ENCODE measurements at places on chromosomes 5 and 9.

DNA sequence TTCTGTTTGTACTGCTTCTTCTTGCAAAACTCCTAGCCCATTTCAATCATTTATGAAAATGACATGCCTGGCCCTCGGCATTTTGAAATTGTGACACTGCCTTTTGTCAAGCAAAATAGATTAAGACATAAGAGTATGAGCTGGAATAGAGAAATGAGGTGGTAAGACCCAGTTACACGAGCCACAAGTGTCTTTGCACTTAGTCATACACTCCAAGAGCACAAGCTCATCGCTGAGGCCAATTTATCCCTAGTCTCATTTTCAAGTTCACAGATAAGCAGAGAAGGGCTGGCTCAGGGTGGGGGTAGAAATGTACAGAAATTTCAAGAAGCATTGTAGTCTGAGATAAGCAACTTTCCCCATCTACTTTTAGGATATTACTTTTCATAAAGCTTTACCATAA, 40.6 kb upstream of the MAP1B start:
- DNase-seq = no peak

GRCh38 chr5:62689599-62690368, 111.2 kb downstream of the LRRC70 start:
- no peak for DNase-seq

DNA sequence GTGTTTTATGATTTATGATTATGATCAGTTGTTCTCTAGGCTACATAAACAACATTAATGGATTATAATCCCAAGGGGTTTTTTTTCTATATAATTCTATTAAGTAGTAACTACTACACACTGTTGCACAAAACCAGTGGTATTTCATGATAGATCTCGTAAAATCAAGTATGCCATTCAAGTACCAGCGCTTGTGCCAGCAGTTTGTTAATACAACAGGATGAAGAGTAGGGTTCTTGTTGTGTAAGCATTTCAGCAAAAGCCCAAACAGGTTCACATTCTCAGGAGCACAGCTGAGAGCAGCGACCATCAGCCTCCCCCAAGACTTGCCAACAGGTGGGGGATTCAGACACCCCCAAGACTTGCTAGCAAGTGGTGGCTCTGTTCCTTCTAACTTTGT, 88.8 kb downstream of the CTNND2 start:
- no peak for DNase-seq

DNA sequence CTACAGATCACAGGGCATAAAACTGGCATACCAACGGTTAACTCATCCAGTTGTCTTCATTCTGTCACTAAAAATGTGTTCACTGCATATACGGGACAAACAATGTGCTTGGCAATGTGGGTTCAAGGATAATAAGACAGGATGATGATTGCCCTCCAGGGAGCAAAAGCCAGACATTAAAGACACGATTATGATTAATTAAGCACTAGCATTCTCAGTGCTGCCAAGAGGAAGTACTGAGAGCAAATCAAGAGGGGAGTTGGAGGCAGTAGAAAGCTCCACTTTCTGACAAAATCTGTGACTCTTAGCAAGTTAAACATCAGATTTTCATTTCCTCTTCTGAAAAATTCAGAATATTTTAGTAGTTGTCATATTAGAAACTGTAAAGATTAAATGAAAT, 9.0 kb upstream of the IFNA8 start:
- no peak for DNase-seq

GRCh38 chr5:154625031-154625430, 130.1 kb upstream of the LARP1 start:
- DNase-seq = no peak

DNA sequence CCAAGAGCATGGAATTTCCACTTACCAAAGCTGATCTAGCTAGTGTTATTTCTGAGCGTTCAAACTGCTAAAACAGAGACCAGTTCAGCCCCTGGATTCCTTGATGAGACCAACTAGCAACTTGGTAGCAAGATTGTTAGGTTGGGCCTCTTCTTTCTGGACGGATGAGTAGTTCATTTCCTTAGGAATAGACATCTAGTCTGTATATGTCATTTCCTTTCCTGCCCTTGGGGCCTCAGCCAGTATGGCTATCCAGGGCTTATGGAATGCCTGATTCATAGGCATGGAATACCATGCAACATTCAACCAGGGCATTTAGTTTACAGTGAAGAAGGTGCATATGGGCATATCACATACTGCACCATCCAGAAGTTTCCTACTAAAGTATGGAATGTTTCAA, 14.5 kb upstream of the LPAR1 start:
- no peak for DNase-seq

- no peak for DNase-seq
Observed at GRCh38 chr9:134239130-134239903, 75.0 kb upstream of the RNU6ATAC start.
